RWPE2 (cell line): ENCODE measurements at places on chromosomes 1 and 21.

DNA sequence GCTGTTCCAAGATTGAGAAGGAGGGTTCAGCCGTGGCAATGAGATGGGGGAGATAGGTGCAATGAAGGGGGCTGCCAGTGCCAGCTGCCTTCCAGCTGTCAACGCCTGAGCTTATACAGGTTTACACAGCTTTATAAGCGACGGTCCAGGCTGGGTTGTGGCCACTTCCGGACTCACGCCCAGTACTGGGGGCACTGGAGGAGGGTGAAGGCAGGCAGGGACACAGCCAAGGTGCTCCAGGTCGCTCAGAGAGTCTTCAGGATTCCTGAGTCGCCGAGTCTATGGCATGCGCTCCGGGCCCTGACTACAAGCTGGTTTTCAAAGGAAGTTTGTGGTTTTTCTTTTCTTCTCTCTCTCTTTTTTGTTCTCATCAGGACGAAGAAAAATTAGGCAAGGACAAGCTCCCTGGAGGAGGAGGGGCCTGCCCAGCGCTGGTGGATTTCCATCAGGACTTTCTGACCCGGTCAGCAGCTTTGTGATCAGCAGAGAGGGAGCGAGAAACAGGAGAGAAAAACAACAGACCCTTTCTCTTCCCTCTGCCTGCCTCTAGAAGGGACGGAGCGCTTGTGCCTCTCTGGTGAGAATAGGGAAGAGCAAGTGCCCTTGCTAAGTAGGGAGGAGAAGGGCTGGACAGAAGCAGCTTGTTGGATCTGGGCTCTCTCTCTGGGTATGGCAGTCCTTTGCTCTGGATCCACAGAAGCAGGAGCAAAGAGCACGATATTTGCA lies at the start of gene MINDY1:
MINDY1 (minus strand) TSS at position 576 of the 726 bp plus-strand sequence. CDS start 4,285 bp downstream, outside the sequence.
- peak; percentile 60 for DNase-seq

DNA sequence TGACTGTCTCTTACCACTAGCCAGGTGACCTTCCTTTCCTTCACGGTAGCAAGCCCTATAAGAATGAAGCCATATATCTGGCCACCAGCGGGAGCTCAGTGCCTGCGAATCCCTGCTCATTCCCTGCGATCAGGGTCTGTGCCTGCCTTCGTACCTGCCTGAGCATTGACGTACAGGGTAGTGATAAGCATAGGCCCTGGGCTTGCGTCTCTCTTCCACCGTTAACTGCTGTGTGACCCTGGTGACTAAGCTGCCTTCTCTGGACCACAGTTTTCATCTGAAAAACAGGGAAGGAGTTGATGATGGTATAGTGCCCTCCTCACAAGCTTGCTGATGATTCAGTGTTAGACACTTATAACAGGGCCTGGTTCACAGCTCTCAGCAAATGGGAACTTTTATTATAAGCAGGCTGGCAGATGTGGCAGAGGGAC lies 4.1 kb downstream of the ZC3H12A start:
- DNase-seq, result no peak

DNA sequence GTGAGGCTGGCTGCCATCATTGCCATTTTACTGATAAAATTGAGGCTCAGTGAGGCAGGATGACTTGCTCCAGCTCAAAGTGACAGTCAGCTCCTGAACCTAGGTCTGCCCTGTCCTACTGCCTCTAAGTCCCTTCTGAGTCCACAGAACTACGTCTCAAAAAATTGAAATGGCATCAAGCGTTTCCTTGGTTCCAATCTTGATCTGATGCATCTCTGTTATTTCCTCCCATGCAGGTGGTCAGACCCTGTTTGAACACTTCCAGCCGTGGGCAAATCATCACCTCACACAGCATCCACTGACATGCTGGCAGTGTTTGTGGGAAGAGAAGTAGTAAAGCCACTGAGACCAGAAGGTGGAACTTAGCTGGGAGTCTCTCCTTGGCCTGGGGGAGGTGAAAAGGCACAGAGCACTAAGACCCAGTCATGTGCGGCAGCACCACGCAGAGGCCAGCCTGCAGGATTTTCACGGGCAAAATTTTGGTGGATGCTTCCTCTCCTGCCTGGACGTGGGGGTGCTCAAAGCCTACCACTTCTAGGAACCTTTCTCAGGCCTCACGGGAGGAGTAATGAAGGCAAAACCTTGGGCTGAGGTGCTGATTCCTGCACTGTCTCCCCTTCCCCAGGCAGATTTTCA lies 7.8 kb upstream of the CPLANE2 start:
- DNase-seq, result no peak

- DNase-seq, result no peak
Measured at GRCh38 chr1:7771823-7772299, 765 bp downstream of the VAMP3 start.

DNA sequence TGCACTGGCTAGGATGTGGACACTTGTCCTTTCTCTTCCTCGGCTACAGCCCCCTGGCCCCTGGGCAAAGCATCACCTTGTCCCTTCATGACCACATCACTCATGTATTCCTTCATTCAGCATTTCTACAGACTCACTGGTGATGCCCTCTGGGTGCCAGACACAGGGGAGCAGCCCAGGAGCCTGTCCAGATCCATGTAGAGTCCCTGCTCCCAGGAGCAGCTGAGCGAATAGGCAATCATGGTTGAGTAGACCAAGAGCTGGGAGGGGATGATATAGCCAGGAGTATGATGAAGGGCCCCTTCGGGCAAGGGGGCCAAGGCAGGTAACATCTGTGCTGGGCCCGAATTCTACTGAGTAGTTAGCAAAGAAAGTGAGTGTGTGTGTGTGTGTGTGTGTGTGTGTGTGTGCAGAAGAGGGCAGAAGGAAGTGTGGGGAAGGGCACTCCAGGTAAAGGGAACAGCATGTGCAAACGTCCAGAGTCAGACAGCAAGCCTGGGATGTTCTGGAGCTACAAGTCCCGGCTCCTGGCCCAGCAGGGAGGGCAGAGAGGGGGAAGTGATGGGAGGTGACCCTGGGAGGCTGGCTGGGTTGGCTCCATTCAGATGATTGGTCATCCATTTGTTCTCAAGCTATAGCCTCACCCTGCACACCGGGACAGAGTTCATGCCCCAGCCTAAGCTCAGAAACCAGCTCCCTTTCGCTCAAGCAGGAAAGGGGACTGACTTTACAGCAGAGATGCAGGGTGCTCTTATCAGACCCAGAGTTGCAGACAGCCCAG lies 21.0 kb upstream of the PIK3CD start:
- no peak for DNase-seq

DNA sequence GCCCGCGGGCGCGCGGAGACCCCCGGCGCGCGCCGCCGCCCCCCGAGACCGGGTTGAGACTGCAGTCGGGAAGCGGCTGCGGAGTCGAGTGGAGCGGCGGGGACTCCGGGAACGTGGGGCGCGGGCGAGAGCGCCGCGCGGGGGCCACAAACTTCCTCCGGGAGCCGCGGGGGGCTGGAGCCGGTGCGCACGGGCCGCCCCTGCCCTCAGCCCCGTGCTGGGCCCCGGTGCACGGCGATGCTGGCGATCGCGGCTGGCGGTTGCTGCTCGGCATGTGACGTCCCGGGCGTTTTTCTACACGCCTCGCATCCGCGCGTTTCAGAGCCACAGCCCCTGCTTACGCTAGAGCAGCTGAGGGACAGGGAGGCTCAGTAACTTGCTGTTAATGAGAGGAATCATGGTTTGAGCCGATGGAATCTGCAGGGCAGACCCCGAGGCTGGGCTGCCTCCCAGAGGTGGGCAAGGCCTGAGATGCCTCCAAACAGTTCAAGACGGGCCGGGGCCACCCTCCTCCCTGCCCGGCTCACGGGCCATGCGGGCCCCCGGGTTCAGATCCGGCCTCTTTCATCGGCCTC lies 520 bp downstream of the TMEM201 start:
- no peak for DNase-seq

GRCh38 chr1:15684468-15685291 lies 560 bp downstream of the PLEKHM2 start:
- no peak for DNase-seq

DNA sequence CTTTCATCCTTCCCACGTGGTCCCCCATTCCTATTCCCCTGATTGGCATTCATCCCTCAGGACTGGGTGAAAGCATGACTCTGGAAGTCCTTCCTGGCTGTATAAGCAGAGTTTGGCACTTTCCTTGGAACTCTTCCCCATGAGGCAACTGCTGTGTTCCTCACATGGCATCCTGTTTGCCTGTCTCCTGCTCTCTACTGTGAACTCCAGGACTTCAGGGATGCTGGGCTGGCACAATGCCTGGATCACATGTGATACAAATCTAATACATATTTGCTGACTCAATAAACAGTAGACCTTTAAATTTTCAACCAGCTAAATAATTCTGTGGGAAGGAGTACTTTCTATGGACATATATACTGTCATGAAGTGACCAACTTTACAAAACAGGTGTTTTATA lies 46.8 kb upstream of the EDEM3 start:
- DNase-seq, result no peak

DNA sequence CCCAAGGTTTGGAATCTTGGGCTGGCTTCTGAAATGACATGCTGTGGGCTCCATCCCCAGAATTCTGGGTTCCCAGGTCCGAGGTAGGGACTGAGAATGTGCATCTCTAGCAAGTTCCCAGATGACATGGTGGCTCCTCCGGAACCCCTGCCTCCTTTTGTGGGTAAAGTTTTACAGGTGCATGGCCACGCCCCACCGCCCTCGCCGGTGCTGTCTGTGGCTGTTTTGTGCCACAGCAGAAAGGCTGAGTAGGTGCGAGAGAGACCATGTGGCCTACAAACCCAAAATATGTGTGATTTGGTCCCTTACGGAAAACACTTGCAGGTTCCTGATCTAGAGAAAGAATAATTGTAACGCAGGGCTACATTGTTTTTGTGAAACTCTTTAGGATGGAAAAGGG lies 30.9 kb downstream of the SKI start:
- DNase-seq, result no peak

- no peak for DNase-seq
Measured at GRCh38 chr1:13951793-13952751, 252.1 kb downstream of the PRDM2 start.

GRCh38 chr1:20574686-20575540 lies 14.0 kb upstream of the CDA start:
- no peak for DNase-seq

DNA sequence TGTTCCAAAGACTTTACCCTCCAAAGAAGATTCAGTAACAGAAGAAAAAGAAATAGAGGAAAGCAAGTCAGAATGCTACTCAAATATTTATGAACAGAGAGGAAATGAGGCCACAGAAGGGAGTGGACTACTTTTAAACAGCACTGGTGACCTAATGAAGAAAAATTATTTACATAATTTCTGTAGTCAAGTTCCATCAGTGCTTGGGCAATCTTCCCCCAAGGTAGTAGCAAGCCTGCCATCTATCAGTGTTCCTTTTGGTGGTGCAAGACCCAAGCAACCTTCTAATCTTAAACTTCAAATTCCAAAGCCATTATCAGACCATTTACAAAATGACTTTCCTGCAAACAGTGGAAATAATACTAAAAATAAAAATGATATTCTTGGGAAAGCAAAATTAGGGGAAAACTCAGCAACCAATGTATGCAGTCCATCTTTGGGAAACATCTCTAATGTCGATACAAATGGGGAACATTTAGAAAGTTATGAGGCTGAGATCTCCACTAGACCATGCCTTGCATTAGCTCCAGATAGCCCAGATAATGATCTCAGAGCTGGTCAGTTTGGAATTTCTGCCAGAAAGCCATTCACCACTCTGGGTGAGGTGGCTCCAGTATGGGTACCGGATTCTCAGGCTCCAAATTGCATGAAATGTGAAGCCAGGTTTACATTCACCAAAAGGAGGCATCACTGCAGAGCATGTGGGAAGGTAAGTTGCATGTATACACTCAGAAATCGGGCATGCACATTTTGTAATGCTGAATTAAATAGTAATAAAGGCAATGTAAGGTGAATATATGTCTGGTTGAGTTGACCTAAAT lies 97.2 kb downstream of the ZFYVE9 start:
- no peak for DNase-seq

GRCh38 chr1:207964195-207964966 lies 53.5 kb upstream of the CD34 start:
- DNase-seq, result no peak

DNA sequence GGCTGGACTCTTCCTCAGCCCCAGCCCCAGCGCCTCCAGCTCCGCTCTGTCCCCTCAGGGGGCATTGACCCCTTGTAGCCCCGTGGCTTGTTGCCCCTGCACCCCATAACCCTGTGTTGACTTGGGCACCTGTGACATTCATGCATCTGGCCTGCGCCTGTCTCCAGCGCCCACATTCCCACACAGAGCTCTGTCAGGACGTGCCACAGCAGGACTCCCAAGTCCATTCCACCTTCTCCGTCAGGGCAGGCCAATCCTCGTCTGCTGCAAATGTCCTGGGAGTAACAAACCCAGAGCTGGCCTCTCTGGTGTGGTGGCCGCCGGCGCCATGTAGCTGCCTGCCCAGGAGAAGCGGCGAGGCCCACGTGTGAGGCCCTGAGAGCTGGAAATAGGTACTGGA lies 60.6 kb downstream of the AGPAT3 start:
- DNase-seq, result no peak

GRCh38 chr1:6093071-6093470 lies 47.4 kb downstream of the KCNAB2 start:
- no peak for DNase-seq

DNA sequence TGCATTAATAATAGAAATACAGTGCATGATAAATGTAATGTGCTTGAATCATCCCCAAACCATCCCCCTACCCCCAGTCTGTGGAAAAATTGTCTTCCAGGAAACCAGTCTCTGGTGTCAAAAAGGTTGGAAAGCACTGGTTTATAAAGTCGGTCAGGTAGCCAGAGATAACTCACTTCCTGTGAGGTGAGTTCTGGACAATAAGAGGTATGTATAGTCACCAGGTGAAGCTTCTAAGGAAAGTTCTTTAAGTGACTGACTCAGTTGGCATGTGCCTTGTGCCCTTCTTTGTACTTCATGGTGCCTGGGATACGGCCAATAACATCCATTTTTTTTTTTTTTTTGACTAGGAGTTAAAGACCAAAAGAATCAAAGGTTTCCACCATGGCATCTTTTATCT lies 103.7 kb downstream of the GPATCH2 start:
- DNase-seq, result no peak

GRCh38 chr1:107551456-107551855 lies 410.6 kb downstream of the NTNG1 start:
- no peak for DNase-seq

- DNase-seq, result no peak
Measured at GRCh38 chr21:42093991-42094421, 22.9 kb downstream of the UMODL1 start.

DNA sequence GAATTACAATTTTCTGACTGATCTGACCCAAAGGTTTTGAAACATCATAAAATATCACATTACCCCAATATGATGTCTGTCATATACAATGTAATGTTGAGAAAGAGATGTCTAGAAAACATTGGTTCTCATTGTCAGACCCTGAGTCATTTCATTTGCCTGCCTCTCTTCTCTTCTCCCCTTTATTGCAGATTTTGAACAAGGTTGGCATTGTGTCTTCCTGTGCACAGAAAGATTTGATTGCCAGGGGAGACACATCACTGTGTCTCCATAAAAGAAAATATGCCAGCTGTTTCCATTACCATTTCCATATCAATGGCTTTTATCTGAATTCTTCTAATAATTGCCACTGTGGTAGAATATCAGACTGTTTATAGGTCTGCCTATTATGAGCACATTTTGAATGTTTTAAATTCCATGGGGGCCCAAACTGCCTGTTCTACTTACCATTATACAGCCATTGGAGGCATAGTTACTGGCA lies 65.6 kb downstream of the IFI44 start:
- no peak for DNase-seq

- no peak for DNase-seq
Measured at GRCh38 chr1:56555448-56555847, 23.9 kb downstream of the PLPP3 start.

- peak; percentile 93 for DNase-seq
Measured at GRCh38 chr1:28193701-28194161, 17.2 kb upstream of the PTAFR start.

GRCh38 chr1:115492019-115492595 lies 149.7 kb upstream of the VANGL1 start:
- DNase-seq, result no peak

GRCh38 chr1:208133355-208133754 lies 110.8 kb downstream of the PLXNA2 start:
- DNase-seq, result no peak
